ENCODE measurements at places on chromosomes 3 and 15. TPM values are rescaled to one million over a fixed set of nuclear protein-coding genes. Genes with fewer than 3 reads are reported as not detected.

GPR149 gene
- 2.2 TPM for polyA plus RNA-seq

SLC27A2 gene
- 3.8 TPM for polyA plus RNA-seq

CAND2 gene
- polyA plus RNA-seq, result 16.3 TPM

RGMA gene
- polyA plus RNA-seq, result 356 TPM

MFGE8 gene
- 171 TPM for polyA plus RNA-seq

P2RY1 gene
- polyA plus RNA-seq, result 28.0 TPM

All from spinal cord (tissue), 10 donors.